ENCODE measurements at places on chromosomes 12 and 14.

- peaks cover 25% of the 10 kb centered on the region for H3K4me1 ChIP-seq
- H3K36me3 ChIP-seq, result no peaks in the 10 kb centered on the region
- H3K4me3 ChIP-seq, result no peak overlapping the region
- DNase-seq, result no peak
- no peak overlapping the region for H3K27ac ChIP-seq
Observed at GRCh38 chr12:95637471-95638155, 86.3 kb upstream of the USP44 start.

GRCh38 chr12:121520586-121521086, 60.2 kb downstream of the KDM2B start:
- no peak for DNase-seq

DNA sequence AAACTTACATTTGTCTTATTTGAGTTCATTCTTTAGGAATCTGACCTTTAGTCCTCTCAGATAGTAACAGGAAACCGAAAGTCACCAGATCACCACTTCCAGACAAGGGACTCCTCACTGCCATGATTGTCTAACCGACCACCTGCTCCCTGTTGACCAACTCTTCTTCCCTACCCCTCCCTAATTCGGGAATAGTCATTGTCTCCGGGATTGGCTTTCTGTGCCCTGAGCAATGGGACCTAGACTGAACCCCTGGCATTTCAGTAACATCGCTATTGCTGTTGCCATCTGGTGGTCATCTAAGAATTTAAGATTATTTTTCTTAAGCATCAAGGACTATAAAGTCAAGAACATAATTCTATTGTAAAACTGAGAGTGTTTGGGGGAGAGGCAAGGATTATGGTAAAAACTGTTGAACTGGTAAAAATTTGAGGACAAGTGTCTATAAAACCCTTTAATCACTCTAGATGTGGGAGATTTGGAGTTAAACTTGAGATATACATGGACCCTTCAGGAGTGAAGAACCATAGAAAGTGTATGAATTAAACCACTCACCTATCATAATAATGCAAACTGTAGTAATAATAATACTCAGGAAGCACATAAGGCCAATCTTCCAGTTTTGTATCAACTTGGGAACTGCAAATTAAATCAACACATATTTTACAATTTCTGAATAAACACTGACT, 6.3 kb downstream of the CLEC2A start:
- H3K27me3 ChIP-seq, result no peaks in the 10 kb centered on the region
- no peak overlapping the region for H3K4me3 ChIP-seq
- no peaks in the 10 kb centered on the region for H3K4me1 ChIP-seq
- no peaks in the 10 kb centered on the region for H3K36me3 ChIP-seq

DNA sequence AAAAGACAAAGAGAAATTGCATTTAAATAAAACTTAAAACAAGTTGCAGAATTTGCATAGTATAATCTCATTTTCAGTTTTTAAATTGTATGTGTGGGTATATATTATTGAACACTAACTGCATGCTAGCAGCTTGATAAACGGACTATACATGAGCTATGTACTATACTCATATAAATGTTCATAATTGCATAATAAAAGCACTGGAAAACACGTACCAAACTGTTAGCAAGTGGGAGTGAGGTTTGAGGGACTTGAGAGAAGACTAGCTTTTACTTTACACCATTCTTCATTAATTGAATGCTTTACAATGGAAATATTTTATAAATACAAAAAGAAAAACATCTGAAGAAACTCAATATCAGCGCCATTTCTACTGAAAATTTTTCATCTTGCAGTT, 32.2 kb upstream of the MDM1 start:
- no peaks in the 10 kb centered on the region for H3K4me1 ChIP-seq
- peak overlapping the region; percentile 72 for H3K27ac ChIP-seq
- no peaks in the 10 kb centered on the region for H3K36me3 ChIP-seq
- DNase-seq, result no peak

- no peaks in the 10 kb centered on the region for H3K4me1 ChIP-seq
- no peak for DNase-seq
- no peaks in the 10 kb centered on the region for H3K27me3 ChIP-seq
- H3K36me3 ChIP-seq, result no peaks in the 10 kb centered on the region
- no peak overlapping the region for H3K4me3 ChIP-seq
- H3K27ac ChIP-seq, result no peak overlapping the region
Observed at GRCh38 chr12:72146495-72146894, 125.7 kb upstream of the TRHDE start.

DNA sequence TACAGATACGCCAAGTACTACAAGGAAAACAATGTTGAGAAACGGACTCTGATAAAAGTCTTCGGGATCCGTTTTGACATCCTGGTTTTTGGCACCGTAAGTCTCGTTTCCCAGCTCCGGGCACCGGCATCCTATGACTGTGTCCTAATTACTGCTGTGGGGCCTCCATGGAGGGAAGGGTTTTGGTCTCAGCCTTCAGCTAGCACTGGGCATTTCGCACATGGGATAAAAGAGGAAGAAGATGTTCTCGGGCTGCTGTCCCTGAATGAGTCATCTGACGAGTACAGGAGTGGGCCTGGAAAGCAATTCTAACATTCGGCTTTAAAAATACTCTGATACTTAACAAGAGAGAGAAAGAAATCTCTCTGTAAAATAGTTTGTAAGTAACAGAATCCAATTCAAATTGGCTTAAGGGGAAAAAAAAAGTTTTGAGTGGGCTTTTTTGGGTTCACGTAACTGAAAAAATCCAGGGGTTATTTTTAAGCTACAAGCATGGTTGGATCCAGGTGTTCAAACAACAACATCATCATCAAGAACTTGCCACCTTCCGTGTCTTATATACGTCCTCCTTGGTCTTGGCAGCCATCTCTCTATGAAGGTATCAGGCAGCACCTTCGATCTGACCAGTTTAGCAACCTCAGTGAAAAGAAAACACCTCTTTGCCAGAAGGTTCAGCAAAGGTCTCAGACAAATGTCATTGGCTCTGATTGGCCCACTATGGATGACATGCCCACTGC, 34.4 kb upstream of the P2RX4 start:
- H3K27ac ChIP-seq, result no peak overlapping the region
- H3K4me3 ChIP-seq, result no peak overlapping the region
- H3K4me1 ChIP-seq, result no peaks in the 10 kb centered on the region
- H3K27me3 ChIP-seq, result no peaks in the 10 kb centered on the region
- DNase-seq, result peak; percentile 60

- H3K27ac ChIP-seq, result no peak overlapping the region
- H3K27me3 ChIP-seq, result no peaks in the 10 kb centered on the region
- no peaks in the 10 kb centered on the region for H3K36me3 ChIP-seq
- DNase-seq, result no peak
- H3K4me1 ChIP-seq, result no peaks in the 10 kb centered on the region
- H3K4me3 ChIP-seq, result no peak overlapping the region
Observed at GRCh38 chr12:47084172-47084571, 4.4 kb upstream of the AMIGO2 start.

- no peak overlapping the region for H3K4me3 ChIP-seq
- no peaks in the 10 kb centered on the region for H3K27me3 ChIP-seq
- H3K27ac ChIP-seq, result no peak overlapping the region
- no peaks in the 10 kb centered on the region for H3K4me1 ChIP-seq
Observed at GRCh38 chr12:56874821-56875220, 59.4 kb downstream of the SDR9C7 start.

GRCh38 chr12:113724794-113725556, 241.2 kb downstream of the RBM19 start:
- no peak overlapping the region for H3K4me3 ChIP-seq
- H3K27ac ChIP-seq, result no peak overlapping the region
- DNase-seq, result no peak

- peak overlapping the region; percentile 35 for H3K27ac ChIP-seq
- DNase-seq, result no peak
- H3K4me3 ChIP-seq, result no peak overlapping the region
- H3K4me1 ChIP-seq, result peaks cover 41% of the 10 kb centered on the region
- no peaks in the 10 kb centered on the region for H3K36me3 ChIP-seq
Observed at GRCh38 chr12:75705749-75706711, 194.6 kb upstream of the KRR1 start.

DNA sequence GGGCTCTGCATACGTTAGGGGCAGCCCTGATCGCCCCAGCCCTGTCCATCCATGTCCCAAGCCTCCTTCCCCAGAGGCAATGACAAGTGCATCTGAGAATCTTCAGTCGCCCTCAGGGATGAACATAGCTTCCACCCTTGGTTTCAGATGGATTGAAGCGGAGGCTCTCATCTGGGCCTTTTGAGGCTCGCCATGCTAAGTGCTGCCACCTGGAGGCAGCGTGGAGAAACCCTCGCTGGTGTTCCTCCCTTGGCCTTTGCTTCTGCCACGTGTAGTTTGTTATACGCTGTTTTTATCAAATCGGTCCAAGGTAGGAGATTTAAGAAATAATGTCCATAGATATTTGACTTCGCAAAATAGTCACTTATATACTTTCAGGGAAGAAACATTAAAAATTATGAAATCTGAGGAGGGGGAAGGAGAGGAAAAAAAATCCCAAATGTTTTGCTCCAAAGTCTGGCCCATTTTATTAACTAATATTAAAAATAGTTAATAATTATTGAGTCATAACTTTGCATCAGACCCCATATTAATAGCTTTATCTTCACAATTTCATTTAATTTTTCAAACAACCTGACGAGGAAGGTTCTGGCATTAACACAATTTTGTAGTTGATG, 28.8 kb upstream of the LRRC10 start:
- no peak overlapping the region for H3K4me3 ChIP-seq
- no peaks in the 10 kb centered on the region for H3K4me1 ChIP-seq
- H3K27ac ChIP-seq, result no peak overlapping the region
- DNase-seq, result peak; percentile 66
- H3K36me3 ChIP-seq, result no peaks in the 10 kb centered on the region

GRCh38 chr14:55000381-55000780, 26.5 kb downstream of the WDHD1 start:
- H3K36me3 ChIP-seq, result no peaks in the 10 kb centered on the region
- H3K4me3 ChIP-seq, result no peak overlapping the region
- DNase-seq, result no peak
- H3K4me1 ChIP-seq, result no peaks in the 10 kb centered on the region
- no peaks in the 10 kb centered on the region for H3K27me3 ChIP-seq
- no peak overlapping the region for H3K27ac ChIP-seq

- no peaks in the 10 kb centered on the region for H3K4me1 ChIP-seq
- H3K27me3 ChIP-seq, result no peaks in the 10 kb centered on the region
- H3K36me3 ChIP-seq, result no peaks in the 10 kb centered on the region
- H3K4me3 ChIP-seq, result no peak overlapping the region
Observed at GRCh38 chr12:16159571-16159970, 117.9 kb downstream of the SLC15A5 start.

DNA sequence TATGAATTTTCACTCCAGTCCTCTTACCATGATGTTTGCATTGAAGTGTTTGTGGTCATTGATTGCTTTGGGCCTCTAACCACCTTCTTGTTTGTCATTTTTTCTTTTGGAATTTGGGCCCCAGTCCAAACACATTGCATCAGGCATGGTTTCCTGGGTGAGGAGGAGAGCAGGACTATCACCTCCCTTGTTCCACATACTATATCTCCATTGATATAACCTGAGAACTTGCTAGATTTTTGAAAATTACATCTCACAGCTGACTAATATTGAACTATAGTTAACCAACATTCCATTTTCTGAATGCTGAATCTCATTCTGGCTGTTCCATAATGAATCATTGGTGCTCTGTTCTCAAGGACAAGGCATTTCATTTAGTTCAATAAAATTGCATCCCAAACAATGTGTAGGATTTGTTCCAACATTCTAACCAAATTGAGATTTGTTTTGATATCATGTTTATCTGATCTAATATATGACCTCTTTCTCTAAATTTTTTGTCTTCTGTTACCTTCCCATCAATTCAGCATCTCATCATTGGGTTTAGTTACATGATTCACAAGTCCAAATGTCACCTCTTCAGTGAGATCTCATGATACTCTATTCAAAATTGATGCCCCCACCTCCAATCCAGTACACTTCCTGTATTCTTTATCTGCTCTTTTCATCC, 329.0 kb downstream of the ZFP36L1 start:
- H3K27ac ChIP-seq, result no peak overlapping the region
- H3K27me3 ChIP-seq, result no peaks in the 10 kb centered on the region
- no peak overlapping the region for H3K4me3 ChIP-seq
- H3K4me1 ChIP-seq, result peaks cover 33% of the 10 kb centered on the region

Data from right atrium auricular region (tissue), 2 donors.